ENCODE measurements at places on chromosomes 13 and 19.

DNA sequence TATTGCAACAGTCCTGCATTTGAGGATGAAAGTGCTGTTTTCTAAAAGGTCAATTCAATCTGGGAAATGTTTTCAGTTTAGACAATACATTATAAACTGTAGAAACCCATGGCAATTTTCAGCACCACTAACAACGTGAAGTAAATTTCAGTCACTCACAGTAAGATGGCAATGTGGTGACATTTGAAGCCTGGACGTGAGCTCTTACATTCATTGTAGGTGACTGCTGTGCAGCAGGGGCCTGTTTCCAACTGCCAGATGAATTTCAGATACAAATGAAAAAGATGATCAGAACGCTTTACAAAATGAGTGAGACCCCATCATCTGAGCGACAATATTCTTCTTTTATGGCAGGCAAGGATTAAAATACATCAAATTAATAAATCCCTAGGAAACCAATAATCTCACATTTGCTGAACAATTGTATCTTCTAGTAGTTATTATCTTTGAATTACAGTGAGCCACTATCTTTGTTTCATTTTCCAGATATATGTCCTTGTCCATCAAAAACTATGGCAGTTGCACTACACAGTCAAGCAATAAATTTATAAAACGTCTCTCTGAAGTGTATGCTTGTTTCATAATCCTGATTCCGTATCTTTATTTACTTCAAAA, 1816.8 kb downstream of the OLFM4 start:
- DNase-seq: no peak

- no peak for DNase-seq
These were observed 6.5 kb downstream of the RASAL3 start for GRCh38 chr19:15457701-15458484.

- DNase-seq: peak; percentile 47
These were observed 37.3 kb downstream of the ENOX1 start for GRCh38 chr13:43749503-43749902.

- DNase-seq: no peak
These were observed 21.2 kb downstream of the ERFL start for GRCh38 chr19:41906916-41907680.

- DNase-seq: no peak
These were observed 14.6 kb upstream of the ZNF177 start for GRCh38 chr19:9348253-9348652.

- DNase-seq: no peak
These were observed 91.3 kb downstream of the ZMYM2 start for GRCh38 chr13:20049558-20050473.

GRCh38 chr13:48443442-48444208, 30.7 kb upstream of the LPAR6 start:
- no peak for DNase-seq

- DNase-seq: no peak
These were observed 84.7 kb downstream of the ERCC5 start for GRCh38 chr13:102930566-102930965.
